ENCODE measurements at places on chromosomes 16 and 17. TPM values are rescaled to one million over a fixed set of nuclear protein-coding genes. Genes with fewer than 3 reads are reported as not detected.

The NDRG4 gene
- total RNA-seq, result 8.6 TPM

The TMC7 gene
- 0.32 TPM for total RNA-seq

The C16orf89 gene
- total RNA-seq, result not detected

DNA sequence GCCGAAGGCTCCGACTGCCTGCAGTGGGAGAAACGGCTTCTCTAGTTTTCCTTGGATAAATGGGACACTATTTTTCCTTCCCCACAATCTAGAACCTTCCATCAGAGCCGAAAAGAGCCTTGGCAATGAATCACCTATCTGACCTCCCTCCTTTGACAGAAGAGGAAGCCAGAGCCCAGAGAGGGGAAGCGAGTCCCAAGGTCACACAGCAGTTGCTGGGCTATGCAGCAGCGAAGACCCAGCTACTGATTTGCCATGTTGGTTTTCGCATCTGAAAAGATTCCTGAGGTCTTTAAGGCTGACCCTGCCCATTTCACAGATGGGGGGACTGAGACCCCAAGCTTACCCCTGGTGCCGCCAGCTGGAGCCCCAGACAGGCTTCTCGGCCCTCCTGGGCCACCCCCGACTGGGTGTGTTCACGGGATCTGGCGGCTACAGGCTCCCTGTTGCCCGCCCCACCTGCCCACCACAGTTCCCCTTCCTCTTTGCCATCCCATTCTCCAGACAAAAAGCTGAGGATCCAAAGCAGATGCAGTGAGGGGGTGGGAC lies 45.9 kb downstream of the RAI1 start:
- no peak for DNase-seq

DNA sequence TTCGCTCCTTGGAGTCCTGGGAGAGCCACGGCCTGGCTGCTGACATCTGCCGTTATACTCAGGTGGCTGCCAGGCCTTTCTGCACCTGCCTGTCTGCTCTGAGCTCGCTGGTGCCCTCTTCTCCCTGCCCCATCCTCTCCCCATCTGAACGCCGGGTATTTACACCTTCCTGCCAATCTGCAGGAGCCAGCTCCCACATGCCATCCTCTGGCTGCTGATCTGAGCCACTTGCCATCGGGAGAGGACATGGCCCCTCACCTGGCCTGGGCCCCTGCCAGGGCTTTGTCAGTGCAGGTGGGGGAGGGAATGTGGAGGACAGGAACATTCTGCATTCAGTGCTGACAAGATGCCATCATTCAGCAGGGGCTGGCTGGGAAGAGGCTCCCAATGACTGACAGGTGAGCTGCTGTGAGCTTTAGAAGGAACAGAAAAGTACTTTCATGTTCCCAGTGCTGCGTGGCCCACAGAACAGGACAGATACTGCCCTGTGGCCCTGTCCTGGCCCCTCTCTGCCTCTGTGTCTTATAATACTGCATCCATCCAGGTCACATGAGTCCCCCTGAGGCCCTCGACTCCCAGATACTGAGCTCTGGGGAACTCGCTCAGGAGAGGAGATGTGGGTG lies 96.3 kb upstream of the ZNF469 start:
- DNase-seq, result no peak

DNA sequence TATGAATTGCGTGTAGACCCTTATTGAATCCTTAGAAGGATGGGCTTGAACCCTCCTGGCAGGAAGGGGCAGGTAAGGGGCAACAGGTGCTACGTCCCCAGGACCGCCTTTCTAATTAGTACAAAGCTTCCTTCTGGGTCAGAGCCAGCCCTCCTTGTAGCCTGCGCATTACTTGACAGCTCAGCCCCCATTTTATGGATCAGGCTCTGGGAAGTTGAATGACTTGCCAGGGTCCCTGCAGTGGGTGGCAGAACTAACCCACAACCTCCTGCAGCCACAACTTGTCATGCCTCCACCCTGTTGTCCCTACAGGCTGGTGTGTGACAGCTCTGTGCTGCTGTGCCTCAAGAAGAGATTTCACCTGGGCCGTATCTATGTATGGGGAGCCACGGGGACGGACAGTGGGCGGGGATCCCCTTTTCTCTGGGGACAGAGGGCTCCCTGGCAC lies 2.7 kb downstream of the MYO15B start:
- no peak for DNase-seq

- DNase-seq, result peak; percentile 58
Observed at GRCh38 chr17:55348749-55349354, 72.8 kb downstream of the MMD start.

GRCh38 chr17:28112181-28112580 lies 69.7 kb downstream of the NLK start:
- no peak for DNase-seq

DNA sequence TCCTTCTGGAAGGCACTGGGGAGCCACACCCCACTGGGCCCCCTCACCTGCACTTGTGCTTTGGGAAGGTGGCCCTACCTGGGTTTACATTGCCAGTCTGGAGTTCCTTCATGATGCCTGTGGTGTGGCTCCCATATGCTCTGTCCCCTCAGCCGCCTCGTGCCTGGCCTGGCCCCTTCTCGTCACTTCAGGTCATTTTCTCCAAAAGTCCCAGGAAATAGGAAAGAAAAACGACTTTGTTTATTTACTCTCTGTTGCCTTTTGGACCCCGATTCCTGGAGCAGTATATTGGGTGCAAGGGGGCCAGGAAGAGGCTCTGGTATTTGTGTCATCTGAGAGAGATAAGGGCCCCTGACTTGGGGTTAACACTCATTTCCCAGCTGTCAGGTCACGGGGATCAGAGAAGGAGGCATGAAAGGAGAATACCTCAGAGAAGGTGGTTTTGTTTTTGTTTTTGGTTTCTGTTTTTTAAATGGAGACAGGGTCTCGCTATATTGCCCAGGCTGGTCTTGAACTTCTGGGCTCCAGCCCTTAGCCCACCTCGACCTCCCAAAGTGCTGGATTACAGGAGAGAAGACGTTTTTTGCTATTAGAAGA lies 4.7 kb downstream of the SOCS3 start:
- no peak for DNase-seq

- DNase-seq, result peak; percentile 24
Observed at GRCh38 chr16:85989863-85990643, 91.1 kb downstream of the IRF8 start.

- peak; percentile 29 for DNase-seq
Observed at GRCh38 chr16:17205279-17206211, 265.2 kb downstream of the XYLT1 start.

DNA sequence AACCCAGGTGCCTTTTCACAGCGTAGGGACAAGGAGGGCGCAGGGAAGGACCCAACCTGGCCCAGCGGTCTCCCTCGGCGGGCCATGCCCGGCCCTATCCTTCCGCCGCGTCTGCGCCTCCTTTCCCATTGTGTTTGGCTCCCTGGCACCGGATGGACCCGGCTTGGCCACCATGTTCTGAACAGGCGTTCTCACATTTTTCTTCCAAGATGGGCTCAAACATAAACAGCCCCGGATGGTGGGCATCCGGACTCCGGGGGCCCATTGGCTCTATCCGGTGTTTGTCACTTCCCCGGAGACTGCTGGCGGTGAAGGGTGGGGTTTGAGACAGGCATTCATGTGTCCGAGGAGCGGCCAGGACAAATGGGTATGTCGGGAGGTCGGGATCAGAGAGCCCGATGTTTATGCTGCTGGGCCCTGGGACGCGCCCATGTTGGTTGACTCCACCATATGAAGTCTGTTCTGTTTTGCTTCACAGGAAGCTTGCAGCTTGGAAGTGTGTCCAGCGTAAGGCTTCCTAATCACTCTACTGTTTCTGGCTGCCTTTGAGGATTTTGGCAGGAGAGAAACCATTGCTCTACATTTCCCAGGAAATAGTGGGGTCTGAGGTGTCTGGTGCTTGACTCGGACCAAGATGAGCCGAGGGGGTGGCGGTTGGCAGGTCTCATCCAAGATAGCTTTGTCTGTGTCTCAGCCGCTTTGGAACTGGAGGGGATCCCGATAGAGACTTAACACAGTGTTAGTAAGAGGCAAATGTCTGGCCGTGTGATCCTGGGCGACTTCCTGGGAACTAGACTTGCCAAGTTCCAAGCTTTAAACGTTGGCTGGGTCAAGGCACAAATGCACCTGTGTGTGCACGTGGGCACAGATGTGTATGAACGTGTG lies 188.3 kb downstream of the IRF8 start:
- DNase-seq, result no peak

DNA sequence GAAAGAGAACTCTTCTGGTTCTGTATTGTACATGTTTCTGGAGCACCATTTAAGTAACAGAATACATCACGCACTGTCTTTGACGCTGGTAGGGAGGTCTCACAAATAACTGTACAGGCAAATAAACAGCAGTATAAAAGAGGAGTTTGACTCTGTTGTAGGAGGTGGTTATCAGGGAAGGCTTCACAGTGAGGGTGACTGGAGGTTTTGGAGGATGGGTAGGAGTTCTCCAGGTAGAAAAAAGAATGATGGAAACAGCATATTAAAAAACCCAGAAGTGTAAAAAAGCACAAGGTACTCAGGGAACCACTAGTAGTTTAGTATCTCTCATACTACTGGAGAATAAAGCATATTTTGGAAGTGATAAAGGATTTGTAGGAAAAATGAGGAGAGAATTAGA lies 2.7 kb upstream of the SLC6A2 start:
- DNase-seq, result no peak

DNA sequence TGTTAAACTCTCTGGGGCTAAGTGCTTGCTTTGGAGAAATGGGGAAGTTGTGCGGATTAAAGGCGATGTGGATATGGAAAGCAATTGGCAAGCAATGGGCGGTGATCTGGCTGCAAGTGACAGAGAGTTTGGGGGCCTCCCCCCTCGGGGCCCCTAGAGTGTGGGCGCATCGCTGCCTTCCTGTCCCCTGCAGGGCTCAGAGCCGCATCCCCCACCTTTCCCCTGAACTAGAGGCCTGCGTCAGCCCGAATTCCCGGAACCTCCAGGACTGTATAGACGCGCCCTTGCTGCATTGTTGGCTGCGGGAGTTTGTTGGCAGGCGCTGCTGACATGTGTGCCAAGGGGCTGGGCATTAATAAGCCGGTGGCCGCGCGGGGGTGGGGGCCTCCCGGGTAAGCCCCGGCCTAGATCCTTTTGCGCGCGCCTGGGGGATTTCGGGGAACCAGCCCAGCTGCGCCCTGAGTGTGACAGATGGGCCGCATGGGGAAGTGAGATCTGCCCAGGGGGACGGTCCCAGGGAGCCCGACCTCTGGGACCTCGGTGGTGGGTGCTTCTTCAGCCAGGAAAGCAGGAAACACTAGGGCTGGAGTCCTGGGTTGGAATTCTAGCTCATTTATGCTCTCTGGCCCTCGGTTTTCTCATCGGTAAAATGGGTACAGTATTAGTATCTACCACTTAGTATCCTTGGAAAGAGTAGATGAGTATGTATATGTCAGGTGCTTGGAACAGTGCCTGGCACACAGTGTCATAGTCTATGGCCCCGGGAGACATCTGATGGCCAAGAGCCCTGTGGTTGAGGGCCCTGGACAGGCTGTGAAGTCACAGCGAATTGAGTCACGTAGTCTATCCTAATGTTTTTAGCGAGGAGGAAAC lies 1.0 kb downstream of the EEF2K start:
- DNase-seq, result peak; percentile 49

DNA sequence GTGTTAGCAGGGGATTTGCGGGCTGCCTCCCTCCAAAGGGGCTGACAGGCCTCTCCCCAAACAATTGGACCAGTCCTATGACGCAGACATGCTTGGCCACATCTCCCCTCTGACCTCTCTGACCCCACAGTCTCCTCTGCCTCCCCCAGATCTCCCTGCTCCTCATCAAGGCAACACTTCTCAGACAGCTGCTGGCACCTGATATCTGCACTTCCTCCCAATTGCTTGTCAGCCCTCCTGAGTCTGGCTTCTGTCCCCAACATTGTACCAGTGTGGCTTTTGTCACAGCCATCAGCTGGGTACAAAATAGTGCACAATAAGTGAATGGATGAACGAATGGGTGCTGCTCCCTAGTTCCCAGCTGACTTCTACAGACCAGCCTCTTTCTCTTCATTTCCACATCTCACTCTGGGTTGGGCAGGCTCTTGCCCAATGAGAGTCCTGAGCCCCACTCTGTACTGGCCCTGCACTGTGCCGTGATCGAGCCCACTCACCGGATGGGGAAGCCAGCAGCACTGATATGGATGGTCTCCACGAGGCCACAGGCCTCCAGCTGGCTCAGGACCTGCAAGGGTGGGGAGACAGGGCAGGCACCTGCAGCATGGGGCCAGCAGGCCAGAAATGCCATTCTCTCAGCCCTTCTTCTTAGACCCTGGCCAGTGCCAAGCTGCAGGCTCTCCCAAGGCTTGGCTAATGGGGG lies 17.1 kb downstream of the ZNHIT3 start:
- no peak for DNase-seq

- peak; percentile 26 for DNase-seq
Observed at GRCh38 chr16:67399218-67399733, 6.0 kb upstream of the TPPP3 start.

DNA sequence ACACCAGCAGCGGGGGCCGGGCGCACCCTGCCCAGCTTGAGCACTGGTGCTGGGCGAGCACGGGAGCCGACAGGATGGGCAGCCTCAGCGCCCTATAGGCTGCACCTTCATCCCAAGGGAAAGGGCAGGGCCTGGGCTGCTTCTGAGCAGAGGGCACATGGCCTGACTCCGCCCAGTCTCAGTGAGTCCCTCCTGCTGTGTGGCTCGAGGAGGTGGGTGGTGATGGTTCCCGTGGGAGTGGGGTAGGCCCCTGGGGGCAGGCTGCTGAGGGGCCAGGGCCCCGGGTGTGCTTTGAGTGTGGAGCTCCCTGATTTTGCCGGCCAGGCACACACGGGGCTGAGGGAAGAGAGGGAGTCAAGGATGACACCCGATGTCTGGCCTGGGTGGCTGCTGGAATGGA lies 37.9 kb downstream of the TSC2 start:
- DNase-seq, result no peak

DNA sequence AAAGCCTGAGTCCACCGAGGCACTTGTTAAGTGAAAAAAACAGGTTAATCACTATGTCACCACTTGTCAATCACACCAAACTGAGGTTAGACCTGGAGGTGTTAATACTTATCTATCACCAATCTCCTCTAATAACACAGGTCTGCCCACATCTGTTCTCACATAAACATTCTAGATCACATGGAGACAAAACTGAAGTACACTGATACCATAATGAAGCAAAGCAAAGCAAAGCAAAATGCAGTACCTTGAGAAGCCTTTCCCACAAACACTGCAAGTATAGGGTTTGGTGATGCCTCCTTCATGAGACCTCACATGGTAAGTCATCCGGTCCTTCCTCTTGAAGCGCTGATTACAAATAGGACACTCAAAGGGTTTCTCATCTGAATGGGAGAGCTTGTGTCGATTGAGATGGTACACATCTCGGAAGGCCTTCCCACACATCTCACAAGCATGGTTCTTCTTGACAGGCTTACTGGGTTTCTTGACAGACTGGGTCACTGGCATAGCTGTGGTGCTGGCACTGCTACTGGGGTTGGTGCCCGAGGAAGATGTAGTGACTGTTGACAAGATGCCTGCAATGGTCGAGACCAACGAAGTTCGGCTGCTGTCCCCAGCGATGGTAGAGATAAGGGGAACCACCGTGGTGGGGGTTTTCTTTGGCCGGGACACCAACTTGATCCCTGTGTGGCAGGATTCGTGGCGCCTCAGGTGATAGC lies 5.4 kb downstream of the VEZF1 start:
- DNase-seq, result no peak
